ENCODE measurements at places on chromosomes 7 and 10.

- no peak for DNase-seq
These were observed 114.2 kb upstream of the HABP2 start for GRCh38 chr10:113438652-113439051.

- no peak for DNase-seq
These were observed 100.8 kb downstream of the NRP1 start for GRCh38 chr10:33233635-33234034.

DNA sequence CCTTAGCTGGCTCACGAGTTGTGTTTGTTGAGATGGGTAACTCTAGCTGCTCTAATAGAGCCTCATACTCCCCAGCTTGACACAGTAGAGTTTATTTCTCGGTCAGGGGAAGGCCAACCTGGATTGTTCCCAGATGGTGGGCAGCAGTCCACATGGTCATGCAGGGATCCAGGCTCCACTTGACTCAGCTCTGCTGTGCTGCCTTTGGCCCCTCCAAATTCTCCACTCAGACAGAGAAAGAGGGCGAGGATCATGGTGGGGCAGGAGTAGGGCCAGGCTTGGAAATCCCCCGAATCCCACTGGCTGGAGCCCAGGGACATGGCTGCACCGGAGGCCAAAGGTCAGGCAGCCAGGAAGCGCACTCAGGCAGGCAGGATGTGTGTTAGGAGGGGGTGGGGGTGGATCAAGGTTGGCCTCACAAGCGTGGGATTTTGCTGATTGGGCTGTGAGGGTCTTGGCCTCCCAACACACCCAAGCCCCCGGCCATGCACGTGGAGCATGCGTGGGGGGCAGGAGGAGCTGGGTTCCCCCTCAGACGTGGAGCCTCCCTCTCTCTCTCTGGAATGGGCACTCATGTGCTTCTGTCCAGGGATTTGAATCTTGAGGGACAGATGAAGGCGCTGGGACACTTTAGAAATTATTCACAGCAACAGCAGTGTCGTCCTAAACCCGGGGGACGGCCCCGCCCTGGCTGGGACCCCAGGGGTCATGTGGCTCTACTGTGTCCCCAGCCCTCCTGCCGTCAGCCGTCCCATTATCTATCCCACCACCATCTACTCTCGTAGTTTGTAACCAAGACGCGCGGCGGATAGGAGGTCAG is 44.8 kb downstream of the PDGFA start:
- no peak for DNase-seq

DNA sequence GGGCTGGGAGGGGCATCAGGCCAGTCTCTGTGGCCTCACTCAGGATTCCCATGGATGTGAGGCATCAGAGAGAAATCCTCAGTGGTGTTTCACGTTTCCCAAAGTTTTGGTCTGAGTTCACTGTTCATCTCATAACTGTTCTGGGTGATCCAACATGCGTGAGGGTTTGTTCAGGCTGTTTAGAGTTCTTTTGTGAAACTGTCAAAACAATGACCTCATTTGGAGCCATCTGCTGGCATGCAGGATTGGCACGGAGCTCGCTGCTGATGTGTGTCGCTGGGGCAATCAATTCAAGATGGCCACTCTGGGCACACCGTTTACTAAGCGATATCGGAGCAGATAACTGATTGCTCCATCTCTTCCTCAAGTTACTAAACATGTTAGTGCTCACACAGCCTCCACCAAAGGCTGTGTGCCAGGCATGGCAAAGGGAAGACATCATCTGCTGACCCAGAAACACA is 365.6 kb downstream of the WDR11 start:
- DNase-seq: no peak

- DNase-seq: no peak
These were observed 90.3 kb downstream of the ZNF37A start for GRCh38 chr10:38184477-38184876.

GRCh38 chr10:85661123-85661522 is 705.5 kb downstream of the GRID1 start:
- no peak for DNase-seq

DNA sequence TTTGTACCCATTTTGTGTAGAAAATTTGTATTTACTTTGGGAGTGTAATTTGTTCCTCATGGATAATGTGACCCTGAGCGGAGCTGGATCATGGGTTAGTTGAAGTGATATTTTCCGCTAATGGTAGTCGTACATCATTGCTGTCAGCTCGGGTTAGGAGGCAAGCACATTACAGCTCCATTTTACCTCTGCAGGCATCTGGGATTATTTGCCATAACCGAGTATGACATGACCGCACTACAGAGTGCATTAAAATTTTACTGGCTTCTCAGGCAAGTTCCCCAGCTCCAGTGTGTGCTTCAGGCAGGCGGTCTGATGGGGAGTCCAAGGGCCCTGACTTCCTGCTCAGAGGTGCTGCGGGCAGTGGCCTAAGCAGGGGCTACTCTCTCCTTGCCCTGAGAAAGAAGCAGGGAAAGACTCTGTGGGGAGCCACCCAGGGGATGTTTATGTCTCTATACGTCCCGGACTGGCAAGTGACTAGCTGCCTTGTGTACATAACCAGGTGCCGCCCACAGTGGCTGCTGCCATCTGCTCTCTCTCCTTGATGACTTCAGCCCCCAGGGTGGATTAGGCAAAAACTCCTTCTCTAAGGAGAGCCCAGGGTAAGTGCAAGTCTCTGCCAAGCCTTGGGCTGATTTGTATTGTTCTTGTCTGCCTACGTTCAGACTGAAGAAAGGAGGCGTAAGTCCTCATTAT is 685.3 kb upstream of the GALNT17 start:
- DNase-seq: no peak

GRCh38 chr7:47738563-47739166 is 156.8 kb upstream of the TNS3 start:
- DNase-seq: no peak

DNA sequence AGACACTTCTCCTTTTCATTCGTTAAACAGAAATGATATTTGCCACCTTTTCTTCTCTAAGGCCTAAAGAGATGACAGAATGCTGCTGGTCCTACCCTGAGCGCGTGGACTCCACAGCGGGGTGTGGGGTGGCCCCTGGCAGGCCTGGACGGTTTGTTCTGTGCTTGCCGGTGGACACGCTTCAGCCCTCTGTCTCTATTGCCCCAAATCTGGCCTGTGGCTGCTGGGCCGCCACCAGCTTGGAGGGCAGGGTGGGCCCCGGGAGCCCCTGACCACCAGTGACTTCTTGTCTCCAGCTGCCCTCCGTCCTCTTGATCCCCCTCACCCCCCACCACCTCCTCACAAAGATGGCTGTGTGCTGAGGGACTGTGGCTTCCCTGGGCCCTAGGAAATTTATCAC is 5.7 kb downstream of the CHST3 start:
- DNase-seq: no peak

DNA sequence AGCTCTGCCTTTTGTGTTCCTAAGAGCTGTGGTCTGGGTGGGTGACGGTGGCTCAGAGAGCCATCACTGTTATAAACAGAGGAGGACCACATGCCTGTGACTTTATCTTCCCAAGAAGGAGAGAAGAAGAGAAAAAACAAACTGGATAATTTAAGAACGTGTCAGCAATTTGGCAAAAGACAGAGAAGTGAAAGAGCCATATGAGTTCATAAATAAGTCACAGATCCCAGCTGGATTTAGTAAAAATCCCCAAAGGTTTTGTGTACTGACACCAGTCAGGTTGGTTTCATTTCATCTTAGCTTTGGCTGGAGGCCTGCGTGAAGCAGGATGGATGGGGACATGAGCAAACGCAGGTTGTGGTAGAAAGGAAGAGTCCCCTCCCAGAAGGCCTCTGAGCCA is 120.7 kb downstream of the CXCL12 start:
- no peak for DNase-seq

- DNase-seq: peak; percentile 18
These were observed 6.0 kb upstream of the MNX1 start for GRCh38 chr7:157016352-157017041.

- no peak for DNase-seq
These were observed 194.1 kb downstream of the CACNB2 start for GRCh38 chr10:18334116-18334867.

- no peak for DNase-seq
These were observed 14.8 kb upstream of the PRR15 start for GRCh38 chr7:29548823-29549222.

- DNase-seq: no peak
These were observed 344.2 kb upstream of the ADARB2 start for GRCh38 chr10:2081501-2081900.

GRCh38 chr10:42960491-42960990 is 116.3 kb upstream of the RET start:
- DNase-seq: no peak

DNA sequence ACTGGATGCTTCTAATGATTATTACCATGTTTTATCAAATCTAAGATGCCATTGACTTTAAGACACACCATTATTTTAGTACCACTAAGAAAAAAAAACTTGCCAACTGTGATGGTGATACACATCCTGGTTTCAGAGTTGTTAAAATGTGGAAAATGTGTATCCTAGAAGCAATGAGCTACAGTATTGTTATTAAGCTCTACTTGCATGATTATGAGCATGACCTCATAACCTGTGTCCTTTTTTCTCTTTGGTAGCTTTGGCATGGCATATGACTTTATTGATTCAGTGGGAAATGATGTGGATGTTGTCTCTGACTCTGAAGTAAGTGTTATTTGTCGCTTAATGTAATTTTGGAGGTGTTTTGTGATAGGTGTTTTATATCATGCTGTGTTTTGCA is 3.3 kb downstream of the EDRF1 start:
- no peak for DNase-seq
